ENCODE measurements at places on chromosomes 6 and 20.
A peak's percentile ranks its signal among the peaks of the same experiment; 100 is the strongest.

- peak; percentile 42 for DNase-seq
These were observed 29.4 kb upstream of the CLIC5 start for GRCh38 chr6:46044881-46045617.

DNA sequence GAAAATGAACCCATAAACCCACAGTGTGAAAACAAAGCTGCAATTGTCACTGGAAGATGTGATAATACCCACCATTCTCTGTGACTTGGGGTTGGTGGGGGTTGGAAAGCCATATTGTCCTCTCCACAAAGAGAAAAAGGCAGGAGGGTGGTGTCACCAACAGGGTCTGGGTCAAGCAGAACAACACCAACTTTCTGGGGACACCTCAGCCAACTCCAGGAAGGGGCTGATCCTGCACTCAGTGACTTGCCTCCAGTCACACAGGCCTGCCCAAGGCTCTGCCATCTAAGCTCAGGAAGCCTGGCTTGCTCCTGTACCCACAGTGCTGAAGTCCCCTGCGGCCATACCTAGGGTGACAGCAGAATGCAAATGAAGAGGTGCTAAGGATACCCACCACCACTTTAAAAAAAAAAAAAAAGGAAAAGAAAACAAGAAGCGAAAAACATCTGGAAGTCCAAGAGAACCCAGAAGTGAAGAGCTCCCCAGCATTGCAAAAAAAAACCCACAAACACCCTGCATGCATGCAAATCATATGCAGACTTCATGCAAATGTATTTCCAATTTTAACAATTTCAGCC, 110.6 kb downstream of the PREX1 start:
- DNase-seq: no peak

GRCh38 chr6:15410126-15410391, 164.2 kb downstream of the JARID2 start:
- no peak for DNase-seq

- DNase-seq: no peak
These were observed 35.0 kb downstream of the ARMC2 start for GRCh38 chr6:108883172-108883571.

DNA sequence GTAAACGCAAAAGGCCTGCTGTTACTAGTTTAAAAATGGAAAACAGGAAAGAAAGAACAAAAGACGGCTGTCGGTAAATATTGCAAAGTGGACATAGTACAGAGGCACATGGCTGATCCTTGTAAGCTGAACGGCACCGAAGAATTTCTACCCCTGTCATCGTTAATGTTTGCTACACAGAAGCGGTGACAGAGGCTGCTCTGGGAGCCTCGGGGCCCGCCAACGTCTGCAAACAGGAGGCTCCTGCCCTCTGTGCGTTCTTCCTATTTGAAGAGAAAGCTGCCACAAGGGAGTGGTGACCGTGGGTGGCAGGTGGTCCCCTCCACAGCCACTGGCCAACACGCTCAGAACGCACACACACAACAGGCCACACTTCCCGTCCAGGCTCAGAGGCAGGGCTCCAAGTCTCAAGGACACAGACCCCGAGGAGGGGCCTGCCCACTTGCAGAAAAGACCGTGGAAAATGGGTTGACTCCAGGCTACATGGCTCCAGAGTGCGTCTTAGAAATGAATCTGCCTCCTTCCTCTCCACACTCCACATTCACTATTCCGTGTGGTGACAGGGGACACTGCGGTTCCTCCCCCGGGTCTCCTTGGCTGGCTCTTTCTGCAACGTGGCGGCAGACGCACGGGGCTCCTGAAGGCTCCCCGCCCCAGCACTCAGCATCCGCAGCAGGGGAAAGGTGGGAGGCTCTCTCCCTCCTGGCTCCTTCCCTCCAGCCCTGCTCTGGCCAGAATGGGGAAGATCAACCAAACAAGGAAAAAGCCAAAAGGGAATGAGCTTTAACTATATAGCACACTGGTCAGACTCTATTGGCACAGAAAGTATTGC, 64.5 kb downstream of the GMPR start:
- DNase-seq: no peak

DNA sequence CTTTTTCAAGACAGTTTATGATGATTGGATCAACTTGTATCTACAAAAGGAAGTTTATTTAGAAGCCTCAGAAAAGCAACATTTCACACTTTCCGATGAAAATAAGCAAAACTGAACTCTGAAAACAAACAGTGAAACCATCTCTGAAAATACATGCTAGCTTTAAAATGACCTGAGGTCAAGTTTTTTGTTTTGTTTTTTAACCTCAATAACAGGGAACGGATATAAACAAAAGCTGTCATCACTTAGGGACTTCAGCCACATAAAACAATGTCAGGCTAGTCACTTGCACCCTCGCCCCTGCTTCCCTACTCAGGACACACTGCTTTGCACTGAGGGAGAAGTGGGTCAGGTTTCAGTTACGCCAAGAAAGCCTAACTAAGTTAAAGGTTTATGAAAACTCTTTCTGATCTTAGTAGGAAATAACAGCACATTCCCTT, 11.6 kb downstream of the BACH2 start:
- no peak for DNase-seq

- DNase-seq: no peak
These were observed 8.5 kb downstream of the NRN1 start for GRCh38 chr6:5998236-5998635.

- DNase-seq: no peak
These were observed 79.8 kb upstream of the SCAF8 start for GRCh38 chr6:154653385-154653784.

GRCh38 chr20:1001911-1002681, at the start of gene RSPO4:
RSPO4 (minus strand) TSS chr20:1002311; CDS start chr20:1002164, 147 bp downstream.
- DNase-seq: peak; percentile 10

DNA sequence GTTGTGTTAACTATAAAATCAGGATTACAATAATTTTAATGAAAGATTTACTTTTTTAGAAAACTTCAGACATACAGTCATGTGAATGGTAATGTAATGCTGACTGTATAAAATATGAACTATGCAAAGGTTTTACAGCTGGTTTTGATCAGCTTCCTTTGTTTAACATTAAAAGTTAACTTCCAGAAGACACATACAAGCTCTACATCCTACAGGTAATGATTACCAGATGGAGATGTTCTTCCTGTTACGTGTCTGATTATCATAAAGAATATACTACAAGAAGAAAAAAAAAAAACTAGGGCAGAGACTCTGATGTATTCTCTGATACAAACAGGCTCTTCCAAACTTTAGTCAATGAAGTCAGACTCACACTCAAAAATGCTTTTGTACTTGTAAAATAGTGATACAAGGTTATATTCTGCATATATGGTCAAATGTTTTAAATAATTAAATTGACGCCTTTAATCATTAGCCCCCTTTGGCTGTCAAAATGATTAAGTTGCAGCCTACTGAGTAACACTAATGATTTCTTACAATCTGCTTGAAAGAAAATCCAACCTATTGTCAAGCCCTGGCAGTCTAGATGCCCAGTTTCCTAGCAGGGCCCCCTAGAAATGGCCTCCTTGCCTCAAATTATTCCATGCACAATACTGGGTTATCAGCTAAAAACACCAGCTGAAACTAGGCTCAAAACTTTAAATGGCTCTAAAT, 251.8 kb upstream of the RUNX2 start:
- no peak for DNase-seq

GRCh38 chr6:3743541-3743940, 8.0 kb downstream of the PXDC1 start:
- DNase-seq: no peak

DNA sequence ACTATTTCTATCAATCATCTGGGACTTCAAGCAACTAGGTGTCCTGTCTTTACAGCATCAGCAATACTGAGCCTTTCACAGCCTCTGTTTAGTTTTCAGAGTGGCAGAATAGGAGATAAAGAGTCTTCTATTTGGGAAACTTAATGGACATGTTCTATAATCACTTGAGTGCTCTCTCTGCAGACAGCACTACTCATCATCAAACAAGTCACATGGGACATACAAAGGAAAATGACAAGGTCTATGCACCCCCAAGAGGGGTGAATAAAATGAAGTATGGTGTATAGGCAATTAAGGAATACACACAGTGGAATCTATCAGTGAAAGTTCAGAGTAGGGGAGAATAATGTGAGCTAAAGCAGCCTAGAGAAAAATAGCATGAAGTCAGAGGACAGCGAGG, 237.8 kb upstream of the THEMIS start:
- DNase-seq: no peak

- no peak for DNase-seq
These were observed 1.1 kb downstream of the DPM1 start for GRCh38 chr20:50957276-50957675.

DNA sequence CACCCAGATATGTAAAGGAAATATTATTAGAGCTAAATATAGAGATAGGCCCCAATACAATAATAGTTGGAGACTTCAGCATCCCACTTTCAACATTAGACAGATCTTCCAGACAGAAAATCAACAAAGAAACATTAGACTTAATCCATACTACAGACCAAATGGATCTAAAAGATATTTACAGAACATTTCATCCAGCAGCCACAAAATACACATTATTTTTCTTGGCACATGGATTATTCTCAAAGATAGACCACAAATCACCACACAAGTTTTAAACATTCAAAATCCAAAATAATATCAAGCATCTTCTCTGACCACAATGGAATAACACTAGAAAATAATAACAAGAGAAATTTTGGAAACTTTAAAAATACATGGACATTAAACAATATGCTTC, 1159.1 kb upstream of the CITED2 start:
- no peak for DNase-seq

DNA sequence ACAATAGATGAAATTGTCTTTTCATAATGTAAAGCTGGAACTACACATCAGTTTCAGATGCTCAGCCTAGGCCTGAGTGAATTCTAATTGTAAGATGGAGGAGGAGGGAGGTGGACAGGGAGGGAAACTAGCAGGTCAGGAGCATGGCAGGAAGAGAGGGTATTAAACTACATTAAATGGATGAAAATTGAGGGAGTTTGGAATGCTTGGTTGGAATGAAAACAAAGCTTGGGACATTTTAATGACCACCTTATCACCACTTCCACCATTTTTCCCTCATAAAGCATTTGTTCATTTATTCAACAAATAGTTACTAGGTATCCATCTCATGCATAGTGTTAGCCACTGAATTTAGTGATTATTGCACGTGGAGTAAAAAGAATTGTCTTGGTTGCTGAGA, 65.0 kb downstream of the KIZ start:
- DNase-seq: no peak

- DNase-seq: no peak
These were observed 52.5 kb downstream of the ATG5 start for GRCh38 chr6:106273087-106273486.

DNA sequence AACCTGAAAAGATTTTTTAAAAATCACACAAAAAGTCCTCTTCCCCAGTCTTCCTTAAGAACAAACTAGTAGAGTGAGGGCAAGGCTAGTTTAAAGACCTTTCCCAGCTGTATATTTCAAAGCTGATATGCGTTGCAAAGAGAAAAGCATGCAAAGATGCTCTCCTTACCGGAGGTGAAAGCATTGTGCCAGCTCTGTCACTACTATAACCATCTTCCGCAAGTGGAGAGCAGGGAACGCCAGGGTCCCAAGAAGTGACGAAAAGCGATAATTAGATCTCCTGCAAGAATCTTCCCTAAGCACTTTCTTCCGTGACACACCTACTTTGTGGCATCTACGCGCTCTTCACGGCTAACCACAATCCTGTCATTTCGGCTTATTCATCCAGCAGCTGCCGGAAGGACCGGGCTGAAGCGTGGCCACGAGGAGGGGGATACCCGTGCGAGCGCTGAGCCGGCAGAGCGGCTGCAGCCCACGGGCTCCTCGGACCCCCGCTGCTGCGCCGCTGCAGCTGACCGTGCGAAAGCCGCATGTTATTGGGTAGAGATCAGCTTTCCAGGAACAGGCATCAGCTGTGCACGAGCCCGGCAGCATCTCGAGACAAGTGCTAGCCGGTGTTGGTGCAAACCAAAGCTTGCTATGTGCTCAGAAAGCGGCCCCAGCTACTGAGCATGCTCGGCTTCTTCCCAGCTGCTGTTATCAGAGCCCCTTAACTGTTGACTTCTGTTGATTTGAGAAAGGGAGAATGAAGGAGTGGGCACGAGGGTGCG, 57.2 kb upstream of the ARHGAP18 start:
- peak; percentile 75 for DNase-seq

GRCh38 chr6:44782892-44783291, 395.4 kb downstream of the CDC5L start:
- DNase-seq: no peak

DNA sequence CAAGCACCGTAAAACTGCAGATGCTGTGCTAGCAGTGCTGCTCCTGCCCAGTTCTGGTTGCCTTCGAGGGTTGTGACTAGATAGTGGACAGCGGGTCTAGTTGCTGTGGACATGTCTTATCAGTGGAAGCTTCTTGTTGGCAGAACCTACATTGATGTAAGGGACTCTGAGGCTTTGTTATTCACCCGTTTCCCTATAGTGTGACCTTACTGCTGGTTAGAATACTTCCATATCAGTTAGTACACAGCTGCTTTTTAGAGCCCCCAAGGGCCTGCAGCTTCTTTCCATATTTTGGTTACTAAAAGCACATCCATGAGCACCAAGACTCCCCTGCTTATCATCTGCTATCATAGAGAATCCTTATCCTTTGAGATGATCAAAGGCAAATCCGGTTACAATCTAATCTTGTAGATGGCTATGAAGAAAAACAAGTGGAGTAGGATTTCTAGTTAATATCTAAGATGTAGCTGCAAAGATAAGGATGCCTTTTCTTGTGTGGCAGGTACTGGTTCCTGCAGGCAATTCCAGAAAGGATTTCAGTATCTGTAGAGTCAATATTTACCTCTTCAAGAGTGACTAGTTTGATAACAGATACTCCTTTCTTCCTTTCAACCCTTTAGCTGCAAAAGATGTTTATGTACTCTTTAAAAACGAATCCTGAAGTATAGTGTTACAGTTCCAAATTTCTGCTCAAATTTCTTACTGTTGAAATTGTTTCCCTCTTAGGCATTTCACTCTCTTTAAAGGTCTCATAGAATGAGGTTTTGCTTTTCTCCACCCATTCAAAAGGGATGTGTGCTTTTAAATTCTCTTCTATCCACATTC, 163.6 kb downstream of the JARID2 start:
- no peak for DNase-seq

GRCh38 chr6:148413321-148414091, 70.9 kb downstream of the SASH1 start:
- DNase-seq: no peak

DNA sequence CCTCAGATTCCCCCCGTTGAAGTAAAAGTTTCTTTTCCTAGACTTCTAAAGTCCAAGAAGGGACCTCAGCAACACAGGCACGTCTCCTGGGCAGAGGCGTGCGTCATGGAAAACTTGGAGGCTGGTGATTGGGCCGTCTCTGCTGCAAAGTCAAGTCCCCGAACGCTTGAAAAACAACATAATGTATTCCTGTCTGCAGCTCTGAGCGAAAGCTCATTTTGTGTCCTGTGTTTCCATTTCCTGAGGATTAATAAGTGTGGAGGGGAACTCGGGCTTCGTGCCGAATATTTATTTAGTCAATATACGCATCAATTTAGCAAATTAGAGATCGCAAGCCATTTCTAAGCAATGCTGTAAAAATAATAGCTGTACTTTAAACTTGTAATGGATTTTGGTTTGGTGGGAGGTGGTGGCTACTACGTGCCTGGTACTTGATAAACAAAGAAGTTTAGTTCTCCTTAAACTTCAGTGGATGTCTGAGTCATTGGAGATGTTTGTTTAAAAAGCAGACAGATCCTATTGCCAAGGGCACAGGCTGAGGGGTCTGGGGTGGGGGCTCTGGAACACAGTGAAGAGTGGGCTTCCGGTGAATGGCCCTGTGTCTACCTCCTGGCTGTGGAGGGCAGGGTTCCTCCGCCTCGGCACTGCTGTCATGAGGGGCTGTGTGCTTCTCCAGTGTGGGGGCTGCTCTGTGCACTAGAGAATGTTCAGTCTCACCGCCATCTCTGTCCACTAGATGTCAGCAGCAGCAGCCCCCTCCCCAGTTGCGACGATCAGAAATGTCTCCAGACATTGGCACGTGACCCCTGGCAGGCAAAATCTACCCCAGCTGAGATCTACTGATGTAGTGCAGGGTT, 21.8 kb downstream of the PCK1 start:
- no peak for DNase-seq

Data from activated CD4-positive, alpha-beta T cell treated with anti-CD3 and anti-CD28 coated beads for 48 hours (primary cell).